T-helper 2 cell treated with Interferon-gamma antibody and Interleukin-4, amounts not matched to agents 5 μg/mL and 100 μg/mL, for 36 hours (primary cell): ENCODE measurements at places on chromosomes 5 and 9.

DNA sequence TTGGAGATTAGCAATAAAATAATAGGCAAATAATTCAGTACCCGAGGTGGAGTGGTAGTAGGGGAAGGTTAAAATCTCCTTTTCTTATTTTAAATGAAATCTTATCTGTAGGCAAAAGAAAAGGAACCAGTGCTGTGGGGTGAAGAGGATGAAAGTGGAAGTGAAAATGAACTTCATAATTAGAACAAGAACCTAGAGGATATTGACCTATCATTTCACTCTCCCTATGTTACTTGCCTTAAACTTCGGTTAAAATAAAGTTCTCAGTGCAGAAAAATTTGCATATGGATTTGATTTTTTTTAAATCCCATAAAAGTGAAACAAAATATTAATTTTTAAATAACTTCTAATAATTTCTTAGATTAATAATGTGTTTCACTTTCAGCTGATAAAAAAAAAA lies 1094.9 kb upstream of the C9orf72 start:
- no peak for DNase-seq

DNA sequence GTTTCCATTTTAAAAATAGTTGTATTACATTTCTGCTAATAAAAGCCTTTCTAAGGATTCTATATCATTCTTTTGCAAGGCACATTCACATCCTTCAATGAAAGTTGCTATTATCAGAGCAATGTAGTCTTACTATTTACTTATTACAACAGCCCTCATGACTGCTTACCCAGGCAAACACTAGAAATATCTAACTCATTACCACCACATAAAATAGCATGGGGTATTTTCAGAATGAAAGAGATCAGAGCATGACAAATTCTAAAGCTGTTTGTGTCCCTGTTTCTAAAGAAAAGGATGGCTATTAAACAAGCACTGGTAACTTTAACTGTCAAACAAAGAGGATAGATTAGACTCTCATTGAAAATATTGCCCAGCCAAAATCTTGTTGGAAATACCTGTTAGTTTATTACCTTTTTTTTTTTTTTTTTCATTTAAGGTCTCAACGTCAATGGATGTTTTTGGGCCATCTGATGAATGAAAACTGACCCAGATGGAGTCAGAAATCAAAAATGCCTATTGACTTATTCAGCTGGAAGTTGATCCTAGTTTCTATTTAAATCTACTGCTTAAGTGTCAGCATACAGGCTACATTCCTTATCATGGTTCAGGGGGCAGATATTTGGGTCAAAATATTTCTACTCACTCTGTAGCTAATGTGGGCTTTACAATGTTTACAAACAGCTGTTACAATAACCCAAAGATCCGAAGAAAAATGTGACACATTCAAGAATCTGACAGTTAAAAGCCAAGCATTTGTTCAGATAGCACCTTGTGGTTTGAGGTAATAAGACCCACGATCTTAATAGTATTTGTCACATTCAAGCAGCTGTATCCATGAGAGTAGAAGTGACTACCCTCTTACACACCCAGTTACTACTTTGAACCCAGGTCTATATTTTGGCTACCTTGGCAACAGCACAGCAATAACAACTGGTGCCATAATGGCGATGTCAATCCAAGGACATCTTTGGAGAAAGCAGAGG lies 554.8 kb upstream of the MEF2C start:
- no peak for DNase-seq

DNA sequence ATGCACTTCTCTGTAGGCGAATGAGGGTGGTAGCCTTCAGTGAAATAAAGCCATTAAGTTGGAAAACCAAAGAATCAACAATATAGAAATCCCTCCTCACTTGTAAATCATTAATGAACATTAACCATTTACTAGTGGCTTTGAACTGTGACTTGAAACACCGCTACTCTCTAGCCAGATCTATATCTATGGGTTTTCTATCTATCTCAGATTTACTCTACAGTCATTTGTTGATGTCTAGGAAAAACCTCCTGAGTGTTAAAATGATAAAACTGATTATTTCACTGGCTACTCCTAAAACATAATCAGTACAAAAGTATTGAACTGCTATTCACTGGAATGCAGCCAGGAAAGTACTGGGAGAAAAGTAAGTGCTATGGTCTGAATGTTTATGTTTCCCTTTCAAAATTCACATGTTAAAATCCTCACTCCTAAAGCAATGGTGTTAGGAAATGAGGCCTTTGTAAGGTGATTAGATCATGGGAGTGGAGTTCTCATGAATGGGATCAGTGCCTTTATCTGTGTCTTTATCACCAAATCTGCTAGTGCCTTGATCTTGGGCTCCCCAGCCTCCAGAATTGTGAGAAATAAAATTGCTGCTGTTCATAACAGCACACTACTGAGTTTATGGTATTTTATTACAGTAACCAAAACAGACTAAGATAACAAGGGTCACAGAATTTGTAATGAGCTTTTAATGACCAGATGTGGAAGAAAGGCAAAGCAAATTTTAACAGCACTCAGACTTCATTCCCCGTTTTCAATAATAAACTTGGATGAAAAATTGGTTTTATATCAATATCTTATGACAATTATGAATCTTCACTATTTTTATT lies 8.6 kb upstream of the OXCT1 start:
- no peak for DNase-seq

DNA sequence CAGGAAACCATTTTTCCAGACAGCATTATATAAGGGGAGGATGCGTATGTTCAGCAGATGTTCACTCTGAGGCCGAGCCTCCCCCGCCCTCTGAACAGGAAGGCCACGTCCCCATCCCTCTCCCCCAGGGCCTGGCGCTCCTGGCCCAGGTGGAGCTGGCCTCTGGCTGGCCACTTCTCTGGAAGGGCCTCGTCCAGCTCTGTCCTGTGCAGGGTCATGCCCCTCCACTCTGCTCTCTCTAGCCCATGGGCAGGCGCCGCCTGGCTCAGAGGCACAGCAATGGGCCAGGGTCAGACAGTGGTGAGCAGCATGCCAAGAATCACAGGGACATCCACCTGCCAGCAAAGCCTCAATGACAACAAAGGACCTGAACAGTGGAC lies 34.2 kb downstream of the ADAMTS2 start:
- no peak for DNase-seq

DNA sequence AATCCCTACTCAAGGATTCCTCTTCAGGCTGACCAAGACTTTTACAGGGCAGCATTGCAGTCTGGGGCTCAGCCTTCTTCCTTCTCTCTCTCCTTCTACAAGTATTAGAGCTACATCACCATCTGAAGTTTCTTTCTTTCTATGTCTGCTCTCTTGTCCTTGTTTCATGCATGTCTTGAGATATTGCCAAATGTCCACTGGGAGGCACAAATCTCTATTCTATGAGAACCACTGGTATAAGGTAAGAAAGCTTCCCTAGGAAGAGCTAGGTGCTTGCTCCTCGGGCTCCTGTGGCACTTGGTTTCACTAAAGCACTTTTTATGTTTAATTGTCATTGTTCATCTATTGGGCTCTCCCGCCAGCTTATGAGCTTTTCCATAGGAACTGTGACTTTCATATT lies 289.2 kb upstream of the PCSK5 start:
- DNase-seq = no peak

DNA sequence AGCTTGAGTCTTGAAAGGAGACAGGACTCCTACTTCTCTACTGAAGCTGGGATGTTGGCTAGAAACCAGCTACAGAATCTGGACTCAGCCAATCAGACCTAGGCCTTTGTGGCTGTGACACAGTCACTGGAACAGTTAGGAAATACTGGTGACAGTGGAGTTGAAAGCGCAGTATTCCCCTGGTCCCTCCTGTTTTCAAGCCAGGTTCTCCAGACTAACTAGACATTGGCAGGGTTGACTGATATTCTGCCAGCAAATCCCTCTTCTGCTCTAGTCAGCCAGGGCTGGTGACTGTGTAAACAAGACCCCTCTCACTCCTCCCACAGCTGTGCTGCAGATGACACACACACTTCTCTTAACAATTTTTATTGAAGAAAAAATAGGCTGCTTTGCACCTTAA lies 8.7 kb downstream of the SHROOM1 start:
- DNase-seq = no peak

DNA sequence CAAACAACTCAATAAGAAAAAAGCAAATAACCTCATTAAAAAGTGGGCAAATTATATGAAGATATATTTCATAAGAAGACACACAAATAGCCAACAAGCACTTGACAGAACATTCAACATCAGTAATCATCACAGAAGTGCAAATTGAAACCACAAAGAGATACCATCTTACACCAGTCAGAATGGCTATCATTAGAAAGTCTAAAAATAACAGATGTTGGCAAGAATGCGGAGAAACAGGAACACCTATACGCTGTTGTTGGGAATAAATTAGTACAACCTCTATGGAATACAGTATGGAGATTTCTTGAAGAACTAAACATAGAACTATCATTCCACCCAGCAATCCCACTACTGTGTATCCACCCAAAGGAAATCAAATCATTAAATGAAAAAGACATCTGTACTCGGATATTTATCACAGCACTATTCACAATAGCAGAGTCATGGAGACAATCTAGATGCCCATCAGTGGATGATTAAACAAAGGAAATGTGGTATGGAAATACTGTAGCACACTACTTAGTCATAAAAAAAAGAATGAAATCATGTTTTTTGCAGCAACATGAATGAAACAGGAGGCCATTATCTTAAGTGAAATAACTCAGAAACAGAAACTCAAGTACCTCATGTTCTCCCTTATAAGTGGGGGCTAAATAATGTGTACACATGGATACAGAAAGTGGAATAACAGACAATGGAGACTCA lies 106.8 kb upstream of the FST start:
- DNase-seq = no peak

- no peak for DNase-seq
Measured at GRCh38 chr9:132880324-132880661, 1.6 kb downstream of the SPACA9 start.

GRCh38 chr9:22064957-22065356 lies 55.9 kb upstream of the CDKN2B start:
- no peak for DNase-seq

DNA sequence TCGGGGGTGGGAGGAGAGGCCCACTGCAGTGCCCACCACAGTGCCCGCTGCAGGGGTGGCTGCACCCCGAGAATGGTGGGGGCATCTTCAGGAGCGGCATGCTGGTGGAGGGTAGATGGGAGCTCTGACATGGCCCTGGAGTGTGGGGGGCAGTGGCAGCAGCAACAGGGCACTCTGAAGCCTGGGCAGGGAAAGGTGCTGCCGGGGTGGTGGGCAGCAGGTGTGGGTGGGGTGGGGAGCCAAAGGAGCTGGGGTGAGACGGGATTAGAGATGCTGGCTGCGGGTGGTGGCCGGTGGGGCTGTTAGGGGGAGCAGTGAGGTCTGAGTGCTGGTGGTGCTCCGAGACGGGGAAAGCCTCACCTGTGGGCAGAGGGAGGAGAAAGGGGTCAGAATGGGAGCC lies 18.0 kb downstream of the FAM193B start:
- no peak for DNase-seq

- DNase-seq = no peak
Measured at GRCh38 chr5:80172067-80172695, 83.7 kb downstream of the SERINC5 start.

GRCh38 chr5:39063037-39063436 lies 11.2 kb downstream of the RICTOR start:
- DNase-seq = no peak

DNA sequence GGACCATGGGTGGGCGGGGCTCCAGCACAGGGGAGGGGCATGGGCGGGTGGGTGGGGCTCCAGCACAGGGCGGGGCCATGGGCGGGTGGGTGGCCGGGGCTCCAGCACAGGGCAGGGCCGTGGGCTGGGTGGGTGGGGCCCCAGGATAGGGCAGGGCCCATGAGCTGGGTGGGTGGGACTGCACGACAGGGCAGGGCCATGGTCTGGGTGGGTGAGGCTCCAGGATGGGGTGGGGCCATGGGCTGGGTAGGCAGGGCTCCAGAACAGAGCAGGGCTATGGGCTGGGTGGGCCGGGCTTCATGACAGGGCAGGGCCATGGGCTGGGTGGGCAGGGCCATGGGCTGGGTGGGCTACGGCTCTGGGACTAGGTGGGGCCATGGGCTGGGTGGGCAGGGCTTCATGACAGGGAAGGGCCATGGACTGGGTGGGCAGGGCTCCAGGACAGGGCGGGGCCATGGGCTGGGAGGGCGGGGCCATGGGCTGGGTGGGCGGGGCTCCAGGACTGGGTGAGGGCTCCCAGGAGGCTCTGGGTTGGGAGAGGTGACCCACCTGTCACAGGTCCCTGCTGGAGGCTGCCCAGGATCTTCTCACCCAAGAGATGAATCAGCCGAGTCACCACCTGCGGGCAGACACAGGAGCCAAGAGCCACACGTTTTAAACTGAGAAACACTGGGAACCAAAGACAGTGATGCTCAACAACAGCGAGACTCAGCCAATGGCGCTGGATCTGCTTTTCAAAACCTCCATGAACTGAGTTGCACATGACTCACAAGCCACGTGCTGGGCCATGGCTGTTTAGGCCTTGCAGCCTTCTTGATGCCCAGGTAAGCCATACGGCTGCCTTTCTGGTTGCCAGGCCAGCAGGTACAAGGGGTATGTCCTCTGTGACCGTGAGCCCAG lies 33.6 kb upstream of the NSMF start:
- DNase-seq = no peak

DNA sequence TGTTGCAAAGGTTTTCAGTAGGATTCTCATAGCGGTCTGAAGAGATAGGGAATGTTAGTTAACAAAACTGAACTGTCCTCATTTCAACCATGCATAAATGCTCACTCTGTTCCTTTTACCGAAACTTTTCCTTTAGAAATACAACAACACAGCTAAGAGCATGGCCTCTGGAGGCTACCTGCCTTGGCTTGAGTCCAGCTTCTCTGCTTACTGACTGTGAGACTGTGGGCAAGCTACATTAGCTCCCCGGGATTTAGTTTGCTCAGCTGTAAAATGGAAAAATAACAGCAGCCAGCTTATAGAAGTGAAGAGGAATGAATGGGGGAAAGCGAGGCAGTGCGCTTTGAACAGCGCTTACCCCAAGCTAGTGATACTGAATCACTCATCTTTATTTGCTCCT lies 507.9 kb upstream of the DAP start:
- DNase-seq = no peak

DNA sequence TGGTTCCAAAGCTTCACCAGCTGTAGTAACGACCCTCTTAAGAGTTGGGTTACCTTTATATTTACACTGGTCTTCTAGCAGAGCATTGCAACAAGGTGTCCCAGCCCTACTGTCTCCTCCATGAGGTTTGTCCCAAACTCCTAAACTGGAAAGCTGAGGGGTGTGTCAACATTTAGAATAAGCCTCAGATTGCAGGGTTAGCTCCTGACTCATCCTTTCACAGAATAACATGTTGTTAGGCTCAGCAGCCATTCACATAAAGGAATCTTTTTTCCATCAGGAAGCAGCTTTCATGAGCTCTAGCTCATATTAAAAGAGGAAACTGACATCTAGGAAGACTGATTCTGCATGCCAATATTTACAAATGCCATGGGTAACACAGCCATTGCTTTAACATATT lies 238.7 kb downstream of the EFNA5 start:
- no peak for DNase-seq

DNA sequence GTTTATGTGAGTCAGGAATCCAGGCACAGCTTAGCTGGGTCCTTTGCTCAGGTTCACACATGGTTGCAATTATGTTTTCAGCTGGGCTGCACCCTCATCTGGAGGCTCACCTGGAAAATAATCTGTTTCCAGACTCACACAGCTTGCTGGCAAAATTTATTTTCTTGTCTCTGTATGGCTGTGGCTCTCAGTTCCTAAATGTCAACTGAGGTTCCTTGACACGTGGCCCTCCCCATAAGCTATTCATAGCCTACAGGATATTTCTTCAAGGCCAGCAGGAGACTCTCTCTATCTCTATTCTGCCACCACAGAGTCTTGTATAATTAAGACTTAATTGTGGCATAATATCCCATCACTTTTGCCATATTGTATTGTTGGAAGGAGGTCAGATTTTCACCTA lies 732.0 kb downstream of the CDH18 start:
- DNase-seq = no peak

GRCh38 chr9:137488327-137488653 lies 29.2 kb upstream of the NSMF start:
- no peak for DNase-seq
